Activated CD8-positive, alpha-beta memory T cell treated with anti-CD3 and anti-CD28 coated beads for 1 hour (primary cell): ENCODE measurements at places on chromosomes 3 and 15.

DNA sequence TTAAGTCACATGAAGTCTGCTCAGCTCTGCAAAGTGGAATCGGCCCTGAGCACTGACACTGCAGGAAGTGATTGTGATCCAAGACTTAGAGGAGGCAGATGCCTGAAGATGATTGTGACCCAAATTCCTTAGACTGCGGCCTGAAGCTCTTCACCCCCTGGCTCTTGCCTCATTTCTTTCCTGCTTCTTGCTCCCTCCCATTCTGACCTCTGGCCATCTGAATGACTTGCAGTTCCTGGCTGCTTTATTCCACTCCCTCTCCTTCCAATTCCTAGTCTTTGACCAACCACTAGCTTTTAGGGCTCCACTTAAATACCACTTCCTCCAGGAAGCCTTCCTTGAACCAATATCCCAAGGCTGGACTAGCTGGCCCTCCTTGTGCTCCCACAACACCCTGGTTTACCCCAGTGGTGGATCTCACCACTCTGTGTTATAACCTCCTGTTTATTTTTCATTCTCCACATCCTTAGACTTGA, 9.9 kb upstream of the EPB42 start:
- no peak for DNase-seq

- DNase-seq: no peak
These were observed 7.4 kb downstream of the TLR9 start for GRCh38 chr3:52218026-52218425.

DNA sequence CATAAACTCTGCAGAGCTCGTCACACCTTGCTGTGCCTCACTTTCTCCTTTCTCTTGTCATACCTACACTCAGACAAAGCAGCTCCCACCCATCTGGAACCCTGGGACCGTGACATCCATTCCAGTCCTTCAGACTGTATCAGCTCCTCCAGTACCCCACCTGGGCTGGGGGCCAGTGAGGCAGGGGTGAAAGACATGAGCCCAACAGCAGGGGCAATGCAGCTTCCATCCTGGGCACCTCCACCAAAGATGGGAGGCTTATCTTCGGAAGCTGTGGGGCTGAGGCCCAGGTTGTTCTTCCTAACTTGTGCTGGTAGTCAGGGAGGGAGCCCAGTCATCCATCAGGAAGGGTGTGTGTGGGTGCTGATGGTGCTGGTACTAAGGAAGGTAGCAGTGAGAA, 109.2 kb downstream of the EEFSEC start:
- DNase-seq: no peak

GRCh38 chr15:57559875-57560274, 31.8 kb upstream of the MYZAP start:
- peak; percentile 52 for DNase-seq

- DNase-seq: no peak
These were observed 173.1 kb upstream of the CDIN1 start for GRCh38 chr15:36406366-36406765.

DNA sequence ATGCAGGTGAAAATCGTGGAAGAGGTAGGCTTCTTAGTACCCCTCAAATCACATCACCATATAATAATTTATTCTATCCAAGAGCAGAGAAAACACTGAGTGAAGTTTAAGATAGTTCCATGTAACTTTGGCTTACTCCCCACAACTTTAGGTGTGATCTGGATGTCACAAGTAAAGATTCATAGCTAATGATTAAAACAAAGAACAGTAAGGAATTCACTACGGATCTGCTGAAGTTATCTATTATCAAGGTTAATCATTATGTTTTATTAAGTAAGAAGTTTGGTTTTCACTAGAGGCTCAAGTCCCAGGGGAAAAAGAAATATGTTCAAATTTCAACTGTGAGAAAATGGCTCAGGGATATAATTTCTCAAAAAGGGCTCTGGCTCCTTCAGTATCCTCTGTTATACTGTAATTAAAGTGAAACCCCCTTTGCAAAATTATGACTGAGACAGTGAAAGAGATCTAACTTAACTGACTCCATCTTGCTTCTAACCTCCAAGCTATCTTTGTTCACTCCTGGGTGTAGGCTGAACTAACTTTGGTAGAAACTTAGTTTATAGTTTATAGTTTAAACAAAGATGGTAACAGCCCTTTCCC, 17.1 kb downstream of the CD80 start:
- DNase-seq: no peak

GRCh38 chr3:105848821-105849220, 20.0 kb downstream of the CBLB start:
- DNase-seq: no peak

DNA sequence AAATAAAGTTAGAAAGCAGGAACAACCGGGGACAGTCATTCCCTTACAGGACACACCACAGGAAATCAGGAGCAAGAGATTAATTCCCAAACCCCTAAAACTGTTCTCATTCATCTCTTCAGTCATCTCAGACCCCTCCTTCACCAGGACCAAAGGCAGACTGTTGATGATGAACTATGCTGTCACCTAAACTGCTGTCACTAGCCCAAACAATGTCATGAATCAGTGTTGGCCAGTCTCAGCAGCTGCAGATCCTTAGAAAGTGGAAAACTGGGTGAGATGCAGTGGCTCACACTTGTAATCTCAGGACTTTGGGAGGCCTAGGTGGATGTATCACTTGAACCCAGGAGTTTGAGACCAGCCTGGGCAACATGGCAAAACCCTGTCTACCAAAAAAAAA, 909.6 kb downstream of the ROBO1 start:
- DNase-seq: no peak

DNA sequence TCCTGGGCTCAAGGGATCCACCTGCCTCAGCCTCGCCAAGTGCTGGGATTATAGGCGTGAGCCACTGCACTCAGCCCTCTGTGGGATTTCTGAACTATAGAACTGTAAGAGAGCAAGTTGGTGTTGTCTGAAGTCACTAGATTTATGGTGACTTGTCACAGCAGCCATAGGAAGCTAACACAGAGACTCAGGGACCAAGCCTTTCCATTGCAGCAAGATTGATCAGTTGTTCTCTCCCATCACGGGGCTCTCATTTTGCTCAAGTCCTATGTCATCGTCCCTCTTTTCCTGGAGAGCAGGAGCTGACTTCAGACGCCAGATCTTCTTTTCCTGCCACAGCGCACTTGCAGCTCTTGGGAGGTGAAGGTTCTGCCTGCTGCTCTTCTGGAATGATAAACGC, 61.0 kb downstream of the APBA2 start:
- no peak for DNase-seq

DNA sequence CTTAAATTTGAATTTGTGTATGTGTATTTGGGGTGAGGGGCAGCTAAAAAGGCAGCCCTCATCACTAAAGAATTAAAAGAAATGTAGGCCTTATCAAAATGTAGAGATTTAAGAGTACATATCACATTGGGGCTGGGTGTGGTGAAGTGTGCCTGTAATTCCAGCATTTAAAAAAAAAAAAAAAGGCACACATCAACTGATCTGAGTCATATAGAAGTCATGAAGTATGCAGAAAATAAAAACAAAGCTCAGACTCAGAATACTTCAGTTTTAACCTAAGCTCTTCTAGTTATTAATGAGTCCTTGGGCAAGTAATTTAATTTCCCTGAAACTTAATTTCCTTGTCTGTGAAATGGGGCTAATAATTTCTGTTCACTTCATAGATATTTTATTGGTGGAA, 31.6 kb downstream of the SLC24A1 start:
- DNase-seq: no peak

- no peak for DNase-seq
These were observed 36.5 kb downstream of the ZDHHC19 start for GRCh38 chr3:196174652-196175051.

DNA sequence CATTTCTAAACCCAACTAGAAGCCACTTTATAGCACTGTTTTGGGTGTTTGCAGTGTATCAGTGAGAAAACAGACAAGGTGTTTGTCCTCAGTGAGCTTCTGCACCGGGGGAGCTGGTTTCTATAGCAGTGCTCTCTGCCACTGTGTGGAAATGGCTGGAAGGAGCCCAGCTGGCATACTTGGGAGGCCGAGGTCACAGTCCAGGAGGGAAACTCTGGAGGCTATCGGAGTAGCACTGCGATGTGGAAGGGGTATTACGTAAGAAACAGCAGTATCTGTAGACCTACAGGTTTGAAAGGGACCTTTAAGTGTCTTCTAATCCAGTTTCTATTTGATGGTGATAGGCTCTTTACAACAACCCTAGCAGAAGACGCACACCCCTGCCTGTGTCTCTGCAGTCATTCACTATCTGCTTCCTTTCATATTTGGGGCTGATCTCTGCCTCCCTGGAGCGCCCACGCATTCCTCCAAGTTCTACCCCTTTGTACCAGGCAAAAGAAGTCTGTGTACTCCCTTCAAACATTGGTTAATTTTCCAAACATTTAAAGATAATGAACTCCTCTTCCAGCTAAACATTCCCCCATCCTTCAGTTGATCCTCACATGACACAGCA, 87.4 kb upstream of the ADAMTS17 start:
- DNase-seq: no peak

- DNase-seq: no peak
These were observed 307.6 kb downstream of the GAP43 start for GRCh38 chr3:115930922-115931321.

DNA sequence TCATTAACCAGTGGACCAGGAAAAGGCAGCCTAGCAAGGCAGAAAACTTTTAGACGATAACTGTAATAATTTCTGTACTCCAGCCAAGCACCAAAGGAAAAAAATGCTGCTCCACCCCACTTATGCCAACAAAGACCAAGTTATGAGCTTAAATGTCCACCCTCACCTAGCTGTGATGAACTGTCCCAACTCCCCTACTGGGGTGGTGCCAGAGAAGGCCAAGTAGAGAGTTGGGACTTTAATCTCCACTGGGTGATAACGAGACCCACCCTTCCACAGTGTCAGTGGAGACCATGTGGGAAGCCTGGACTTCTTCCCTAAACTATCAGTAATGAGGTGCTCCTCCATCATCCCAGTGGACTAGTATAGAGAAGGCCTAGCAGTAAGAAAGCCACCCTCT, 33.8 kb upstream of the COPB2 start:
- no peak for DNase-seq

- DNase-seq: no peak
These were observed 355.5 kb upstream of the ROPN1 start for GRCh38 chr3:124347418-124347817.

- no peak for DNase-seq
These were observed 38.8 kb downstream of the CBLB start for GRCh38 chr3:105829871-105830622.

- no peak for DNase-seq
These were observed 211.4 kb downstream of the IL5RA start for GRCh38 chr3:2898591-2899353.

DNA sequence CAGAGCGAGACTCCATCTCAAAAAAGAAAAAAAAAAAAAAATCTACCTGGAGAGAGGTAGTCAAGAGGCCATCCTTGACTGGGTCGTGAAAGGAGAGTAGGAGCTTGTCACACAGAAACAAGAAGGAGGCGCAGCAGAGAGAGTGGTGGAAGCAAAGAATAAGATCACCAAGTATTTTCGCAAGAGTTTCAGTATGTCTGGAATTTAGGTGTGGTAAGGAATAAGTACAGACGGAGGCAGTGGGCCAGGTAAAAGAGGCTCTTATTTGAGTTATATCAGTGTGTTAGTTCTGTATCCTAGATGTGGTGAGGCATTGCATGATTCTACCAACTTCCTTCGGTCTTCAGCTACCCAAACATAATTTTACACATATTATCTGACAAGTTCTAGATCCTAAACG, 14.6 kb upstream of the ATP10A start:
- no peak for DNase-seq

- DNase-seq: no peak
These were observed 14.4 kb downstream of the POLR2M start for GRCh38 chr15:57720867-57721266.

- peak; percentile 67 for DNase-seq
These were observed 6.4 kb downstream of the CELSR3 start for GRCh38 chr3:48656061-48656840.

DNA sequence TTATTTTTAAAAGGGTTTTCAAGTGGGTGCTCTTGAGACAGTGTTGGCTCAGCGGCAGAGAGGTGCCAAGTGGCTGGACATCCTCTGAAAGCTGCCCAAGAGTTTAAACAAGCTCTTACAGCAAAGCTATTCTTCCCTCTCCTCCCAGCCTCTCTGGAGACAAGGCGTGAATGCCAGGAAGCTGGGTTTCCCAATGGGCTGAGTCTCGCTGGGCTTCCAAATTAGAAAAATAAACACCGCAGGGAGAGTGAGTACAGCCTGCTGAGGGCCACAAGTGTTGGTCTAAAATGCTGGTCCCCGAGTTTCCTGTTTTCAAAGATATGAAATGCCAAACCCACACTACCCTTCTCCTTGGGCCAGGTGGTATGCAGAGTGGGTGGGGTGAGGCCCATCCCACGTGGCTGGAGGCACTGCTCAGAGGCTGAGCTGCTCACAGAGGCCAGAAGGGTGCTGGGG, 36.4 kb downstream of the ZDHHC3 start:
- DNase-seq: no peak

GRCh38 chr3:188826574-188826973, 345.2 kb upstream of the TPRG1 start:
- no peak for DNase-seq

DNA sequence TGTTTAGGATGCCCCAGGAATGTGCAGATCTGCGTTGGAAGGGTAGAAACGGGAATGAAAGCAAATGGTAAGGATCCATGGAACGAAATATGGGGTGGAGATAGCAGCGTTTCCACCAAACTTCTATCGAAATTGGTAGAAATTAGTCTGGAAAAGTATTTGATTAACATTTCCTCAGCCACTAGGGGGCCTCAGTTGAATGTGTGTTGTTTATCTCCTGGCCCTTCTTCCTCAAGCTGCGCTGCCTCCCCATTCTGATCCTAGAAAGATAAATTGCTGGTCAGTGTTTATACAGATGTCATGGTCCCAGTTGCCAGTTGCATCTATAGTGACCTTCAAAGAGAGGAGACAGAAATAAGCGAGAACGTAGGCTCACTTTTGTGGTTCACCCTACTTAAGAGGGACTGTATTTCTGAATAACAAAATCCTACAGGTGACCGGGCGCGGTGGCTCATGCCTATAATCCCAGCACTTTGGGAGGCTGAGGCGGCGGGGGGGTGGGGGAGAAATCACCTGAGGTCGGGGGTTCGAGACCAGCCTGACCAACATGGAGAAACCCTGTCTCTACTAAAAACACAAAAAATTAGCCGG, 457.1 kb downstream of the SQOR start:
- DNase-seq: no peak

- DNase-seq: no peak
These were observed 18.7 kb upstream of the PDCD6IP start for GRCh38 chr3:33779751-33780150.

- DNase-seq: no peak
These were observed 119.2 kb downstream of the SHQ1 start for GRCh38 chr3:72728958-72729467.

DNA sequence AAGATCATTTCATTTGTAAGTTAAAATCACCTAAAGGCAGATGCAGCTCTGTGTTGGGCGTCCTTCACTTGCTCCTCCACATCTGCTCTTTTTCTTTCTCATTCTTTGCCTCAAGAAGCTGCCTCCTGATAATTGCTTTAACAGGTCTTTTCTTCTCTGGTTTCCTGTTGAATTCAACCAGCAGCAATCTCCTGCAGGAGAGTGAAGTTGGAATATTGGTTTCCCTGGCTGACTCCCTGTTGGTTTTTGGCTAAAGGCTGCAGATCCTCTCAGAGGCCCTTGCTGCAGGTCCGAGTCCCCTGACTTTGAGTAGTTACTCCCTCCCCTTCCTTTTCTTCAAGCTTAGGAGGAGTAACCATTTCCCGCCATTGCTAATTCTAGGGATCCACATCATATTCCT, 4.2 kb downstream of the TP63 start:
- no peak for DNase-seq

GRCh38 chr3:85591451-85591850, 632.7 kb downstream of the CADM2 start:
- no peak for DNase-seq
